ENCODE measurements at places on chromosomes 12 and 14.
A peak's percentile ranks its signal among the peaks of the same experiment; 100 is the strongest.

DNA sequence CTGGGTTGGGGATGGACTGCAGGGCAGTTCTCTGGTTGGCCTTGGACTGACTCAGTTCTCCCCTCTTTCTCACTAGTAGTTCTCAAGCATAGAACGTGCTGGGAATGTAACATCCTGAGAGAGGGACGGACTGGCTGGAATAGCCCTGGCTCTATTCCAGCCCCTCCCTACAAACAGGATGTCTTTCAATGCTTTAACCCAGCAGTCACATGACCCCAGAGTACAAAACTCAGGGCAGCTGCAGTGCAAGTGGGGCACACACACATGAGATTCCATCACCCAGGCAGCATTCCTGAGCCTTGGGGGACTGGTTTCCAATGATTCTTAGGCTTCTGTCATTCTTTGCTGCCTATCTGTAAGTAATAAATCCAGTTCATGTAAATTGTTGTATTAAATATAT, 1.6 kb upstream of the ACOT6 start:
- peak; percentile 13 for DNase-seq

DNA sequence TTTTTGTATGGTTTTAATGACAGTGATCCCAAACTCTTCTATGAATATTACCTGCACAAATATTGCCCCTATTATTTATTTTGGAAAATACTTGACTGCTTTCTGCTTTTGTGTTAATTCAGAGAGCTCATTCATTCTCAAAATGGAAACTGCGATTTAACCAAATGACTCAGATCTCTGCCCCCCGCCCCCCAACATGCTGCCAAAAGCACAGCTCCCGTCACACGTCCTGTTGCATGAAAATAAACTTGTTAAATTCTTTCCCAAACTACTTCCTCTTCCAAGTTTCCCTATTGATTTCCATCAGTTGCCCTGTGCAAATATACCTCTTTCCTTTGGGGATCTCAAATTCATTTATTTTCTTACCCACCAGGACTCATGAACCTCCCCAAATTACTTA, 18.0 kb upstream of the NRDE2 start:
- DNase-seq, result no peak

DNA sequence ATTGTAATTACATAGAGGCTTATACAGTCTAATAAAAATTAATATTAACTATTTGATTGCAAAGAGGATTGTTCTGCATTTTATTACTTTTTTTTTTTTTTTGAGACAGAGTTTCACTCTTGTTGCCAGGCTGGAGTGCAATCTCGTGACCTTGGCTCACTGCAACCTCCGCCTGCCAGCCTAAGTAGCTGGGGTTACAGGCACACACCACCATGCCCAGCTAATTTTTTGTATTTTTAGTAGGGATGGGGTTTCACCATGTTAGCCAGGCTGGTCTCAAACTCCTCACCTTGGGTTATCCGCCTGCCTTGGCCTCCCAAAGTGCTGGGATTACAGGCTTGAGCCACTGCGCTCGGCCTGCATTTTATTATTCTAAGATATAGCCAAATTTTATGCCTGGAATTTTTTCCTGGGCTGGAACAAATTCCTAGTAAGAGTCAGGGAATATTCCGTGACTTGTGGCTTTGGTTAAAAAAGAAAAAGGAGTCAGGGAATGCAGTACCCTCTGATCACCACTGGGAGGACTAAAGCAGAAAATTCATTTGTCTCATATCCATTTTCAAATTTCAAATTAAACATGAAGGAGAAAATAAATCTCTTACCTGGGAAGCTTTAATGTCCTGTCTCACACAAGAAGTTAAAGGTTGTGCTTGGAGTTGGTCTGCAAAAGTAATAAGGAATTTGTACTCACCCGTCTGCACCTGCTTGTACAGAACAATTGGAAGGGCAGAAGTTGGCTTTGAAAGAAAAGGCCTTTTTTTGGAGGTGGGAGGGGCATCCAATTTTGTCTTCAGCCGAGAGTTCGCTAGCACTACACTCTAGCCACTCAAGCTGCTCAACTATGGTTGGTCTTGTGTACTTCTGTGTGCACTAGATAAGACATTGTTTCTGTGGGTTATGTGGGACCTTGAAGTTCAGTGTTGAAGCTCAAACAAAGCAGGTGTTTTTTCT, 8.7 kb downstream of the MARK3 start:
- DNase-seq, result peak; percentile 19

DNA sequence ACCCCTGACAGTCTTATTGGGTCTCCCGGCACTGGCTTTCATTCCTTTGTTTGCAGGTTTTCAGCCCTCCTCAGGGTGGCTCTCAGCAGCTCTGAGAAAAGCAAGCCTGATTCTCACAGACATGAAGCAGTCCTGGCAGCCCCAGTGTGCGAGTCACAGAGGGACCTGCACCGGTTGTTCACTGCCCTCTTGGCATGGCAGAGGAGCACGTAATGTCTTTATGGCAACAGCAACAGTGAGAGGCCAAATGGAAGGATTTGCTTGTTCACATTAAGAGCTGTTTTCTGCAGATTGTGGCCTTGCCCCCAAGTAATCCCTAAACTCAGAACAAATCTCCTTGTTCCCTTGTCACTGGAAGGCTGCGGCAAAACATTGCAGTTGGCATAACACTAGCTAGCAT, 3.4 kb downstream of the KCNA5 start:
- no peak for DNase-seq

DNA sequence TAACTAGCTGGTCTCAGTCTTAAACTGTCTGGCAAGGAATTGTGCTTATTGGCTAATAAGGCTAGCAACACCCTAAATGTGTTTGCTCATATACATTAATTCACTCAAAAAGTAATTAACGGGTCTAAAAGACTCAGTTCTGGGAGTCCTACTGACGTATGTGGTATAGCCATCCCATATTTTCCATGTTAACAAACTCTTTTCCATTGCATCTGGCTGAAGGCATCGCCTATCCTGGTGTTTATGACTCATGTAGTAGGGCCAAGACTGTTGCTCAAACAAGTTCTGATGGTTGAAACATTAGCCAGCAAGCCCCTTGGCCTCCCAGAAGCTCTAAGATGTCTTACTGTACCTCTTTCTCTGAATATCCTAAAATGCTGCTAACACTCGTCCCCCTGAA, 98.5 kb downstream of the PHLDA1 start:
- no peak for DNase-seq

DNA sequence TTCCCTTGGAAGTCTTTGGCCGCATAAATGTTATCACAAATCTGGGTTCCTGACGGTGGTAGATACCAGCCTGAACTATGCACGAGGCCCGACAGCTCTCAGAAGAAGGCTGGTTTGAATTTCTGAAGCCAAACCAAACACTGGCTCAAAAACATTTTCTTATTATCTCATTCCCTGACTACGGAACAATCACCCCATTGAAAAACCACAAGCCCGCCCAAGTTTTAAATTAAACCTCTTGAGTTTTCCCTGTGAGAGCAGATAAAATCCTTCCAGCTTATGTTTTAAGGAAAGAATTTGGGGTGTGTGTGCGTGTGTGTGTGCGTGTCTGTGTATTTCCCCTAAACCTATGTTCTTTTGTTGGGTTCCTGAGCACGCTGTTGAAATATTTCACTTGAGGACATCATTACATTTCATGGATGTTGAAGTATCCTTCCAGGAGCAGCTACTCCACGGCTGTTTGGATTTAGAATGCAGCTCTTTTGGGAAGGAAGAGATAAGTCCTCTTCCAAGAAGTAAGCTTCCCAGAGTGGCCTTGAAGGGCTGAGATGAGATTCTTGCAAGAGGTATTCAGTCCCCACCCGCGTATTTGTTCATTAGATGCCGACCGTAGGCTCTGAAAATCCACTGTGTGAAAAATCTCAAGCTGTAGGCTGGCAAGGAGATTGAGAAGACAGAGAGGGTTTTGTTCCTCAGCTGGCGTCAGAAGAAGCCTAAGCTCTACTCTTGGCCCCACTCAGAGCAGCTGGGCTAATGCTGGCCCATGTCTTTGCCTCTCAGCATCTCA, 131.0 kb upstream of the NCOR2 start:
- DNase-seq, result no peak

GRCh38 chr12:92506460-92506859, 196.3 kb upstream of the PLEKHG7 start:
- DNase-seq, result no peak

All from SHP77 (cell line).